ENCODE measurements at places on chromosomes 2 and 18.

GRCh38 chr2:237691908-237692600, 64.7 kb downstream of the LRRFIP1 start:
- H3K4me1 ChIP-seq = peaks cover 64% of the 10 kb centered on the region
- H3K27me3 ChIP-seq = no peaks in the 10 kb centered on the region
- peak overlapping the region; percentile 92 for H3K27ac ChIP-seq
- no peaks in the 10 kb centered on the region for H3K36me3 ChIP-seq
- peak; percentile 96 for DNase-seq

DNA sequence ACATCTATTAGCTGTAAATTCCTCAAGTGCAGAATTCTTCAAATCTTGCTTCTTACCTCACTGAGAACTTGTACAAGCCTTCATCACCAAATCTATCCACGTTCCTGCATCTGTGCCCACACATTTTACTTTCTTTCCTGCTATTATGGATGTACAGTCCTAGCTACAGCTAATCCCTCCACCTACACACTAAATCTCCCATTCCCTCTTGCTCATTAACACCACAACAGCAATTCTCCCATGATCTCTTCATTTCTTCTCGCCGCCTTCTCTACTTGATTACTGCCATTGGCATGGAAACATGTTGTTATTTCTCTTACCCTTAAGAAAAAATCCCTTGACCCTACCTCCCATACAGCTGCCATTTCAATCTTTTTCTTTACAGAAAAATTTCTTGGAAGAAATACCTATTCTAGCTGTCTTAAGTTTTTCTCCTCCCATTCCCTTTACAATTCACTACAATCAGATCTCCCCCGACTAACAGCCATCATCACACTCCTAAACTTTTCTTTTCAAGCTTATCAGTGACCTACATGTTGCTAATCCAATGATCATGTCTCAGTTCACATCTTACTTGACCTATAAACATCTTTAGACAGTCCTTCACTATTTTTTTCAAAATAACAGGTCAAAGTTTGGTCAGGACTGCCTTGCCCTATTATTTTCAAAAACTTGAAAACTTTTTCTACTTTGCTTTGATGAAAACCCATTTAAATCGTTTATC, 41.0 kb downstream of the ROCK2 start:
- no peaks in the 10 kb centered on the region for H3K36me3 ChIP-seq
- peaks cover 21% of the 10 kb centered on the region for H3K4me1 ChIP-seq
- H3K27me3 ChIP-seq = no peaks in the 10 kb centered on the region
- no peak overlapping the region for H3K27ac ChIP-seq
- DNase-seq = no peak

GRCh38 chr2:45899926-45900325, 248.5 kb downstream of the PRKCE start:
- H3K4me1 ChIP-seq = peaks cover 32% of the 10 kb centered on the region
- H3K36me3 ChIP-seq = no peaks in the 10 kb centered on the region
- no peaks in the 10 kb centered on the region for H3K27me3 ChIP-seq
- DNase-seq = no peak

- no peak overlapping the region for H3K4me3 ChIP-seq
- no peaks in the 10 kb centered on the region for H3K4me1 ChIP-seq
- no peaks in the 10 kb centered on the region for H3K36me3 ChIP-seq
- H3K27ac ChIP-seq = no peak overlapping the region
Measured at GRCh38 chr2:49367003-49367402, 212.7 kb upstream of the FSHR start.

GRCh38 chr2:161418715-161419637, 2.9 kb downstream of the TBR1 start:
- no peaks in the 10 kb centered on the region for H3K4me1 ChIP-seq
- peak overlapping the region; percentile 16 for H3K4me3 ChIP-seq
- H3K27ac ChIP-seq = no peak overlapping the region
- DNase-seq = peak; percentile 45
- H3K36me3 ChIP-seq = no peaks in the 10 kb centered on the region

- no peak for DNase-seq
- no peaks in the 10 kb centered on the region for H3K36me3 ChIP-seq
- H3K27ac ChIP-seq = no peak overlapping the region
- H3K4me3 ChIP-seq = no peak overlapping the region
Measured at GRCh38 chr2:174338147-174338605, 3.4 kb downstream of the SP9 start.

- DNase-seq = no peak
- H3K27ac ChIP-seq = no peak overlapping the region
- no peaks in the 10 kb centered on the region for H3K36me3 ChIP-seq
- H3K27me3 ChIP-seq = no peaks in the 10 kb centered on the region
Measured at GRCh38 chr2:62404913-62405312, 101.1 kb downstream of the TMEM17 start.

GRCh38 chr2:113776949-113777348, 20.5 kb upstream of the SLC35F5 start:
- H3K27me3 ChIP-seq = no peaks in the 10 kb centered on the region
- H3K36me3 ChIP-seq = no peaks in the 10 kb centered on the region

- H3K36me3 ChIP-seq = no peaks in the 10 kb centered on the region
- DNase-seq = peak; percentile 36
- H3K4me3 ChIP-seq = no peak overlapping the region
- H3K4me1 ChIP-seq = no peaks in the 10 kb centered on the region
Measured at GRCh38 chr2:67036444-67036843, 360.7 kb upstream of the ETAA1 start.

GRCh38 chr2:25076749-25077148, 34.9 kb downstream of the EFR3B start:
- no peak overlapping the region for H3K4me3 ChIP-seq
- peaks cover 13% of the 10 kb centered on the region for H3K27me3 ChIP-seq
- no peaks in the 10 kb centered on the region for H3K36me3 ChIP-seq
- peak; percentile 11 for DNase-seq
- peaks cover 10% of the 10 kb centered on the region for H3K4me1 ChIP-seq

- no peak overlapping the region for H3K27ac ChIP-seq
- DNase-seq = no peak
- H3K27me3 ChIP-seq = no peaks in the 10 kb centered on the region
- H3K36me3 ChIP-seq = no peaks in the 10 kb centered on the region
- no peak overlapping the region for H3K4me3 ChIP-seq
Measured at GRCh38 chr2:172416447-172417058, 10.8 kb upstream of the ITGA6 start.

- H3K4me3 ChIP-seq = no peak overlapping the region
- H3K4me1 ChIP-seq = no peaks in the 10 kb centered on the region
- H3K36me3 ChIP-seq = no peaks in the 10 kb centered on the region
- H3K27me3 ChIP-seq = peaks cover 16% of the 10 kb centered on the region
- DNase-seq = peak; percentile 64
Measured at GRCh38 chr2:53202063-53202462, 565.5 kb upstream of the CHAC2 start.

- no peaks in the 10 kb centered on the region for H3K27me3 ChIP-seq
- H3K4me3 ChIP-seq = no peak overlapping the region
- peaks cover 13% of the 10 kb centered on the region for H3K4me1 ChIP-seq
Measured at GRCh38 chr2:239394346-239394945, 6.4 kb downstream of the HDAC4 start.

- no peaks in the 10 kb centered on the region for H3K27me3 ChIP-seq
- peaks cover 10% of the 10 kb centered on the region for H3K4me1 ChIP-seq
- no peaks in the 10 kb centered on the region for H3K36me3 ChIP-seq
- no peak overlapping the region for H3K4me3 ChIP-seq
- no peak overlapping the region for H3K27ac ChIP-seq
- no peak for DNase-seq
Measured at GRCh38 chr2:23376972-23377371, 8.0 kb upstream of the KLHL29 start.

DNA sequence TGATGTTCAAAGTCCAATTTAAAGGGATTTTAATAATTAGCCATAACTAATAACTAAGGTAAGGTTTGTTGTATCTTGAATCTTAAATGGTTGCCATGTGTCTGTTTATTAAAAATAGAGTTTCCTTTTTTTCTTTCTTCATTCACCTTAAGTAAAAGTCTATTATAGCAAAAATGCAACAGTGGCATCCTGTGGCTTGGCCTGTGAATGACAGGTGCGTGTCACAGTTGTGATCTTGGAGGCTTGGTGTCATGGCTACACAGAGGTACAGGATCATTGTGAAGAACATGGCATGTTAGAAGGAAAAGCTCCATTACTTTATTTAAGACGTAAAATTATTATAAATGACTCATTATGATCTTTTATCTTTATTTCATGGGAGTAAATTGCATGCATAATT, 246.1 kb downstream of the BCL2 start:
- H3K36me3 ChIP-seq = no peaks in the 10 kb centered on the region
- H3K27ac ChIP-seq = no peak overlapping the region
- no peak for DNase-seq
- peaks cover 3% of the 10 kb centered on the region for H3K27me3 ChIP-seq

DNA sequence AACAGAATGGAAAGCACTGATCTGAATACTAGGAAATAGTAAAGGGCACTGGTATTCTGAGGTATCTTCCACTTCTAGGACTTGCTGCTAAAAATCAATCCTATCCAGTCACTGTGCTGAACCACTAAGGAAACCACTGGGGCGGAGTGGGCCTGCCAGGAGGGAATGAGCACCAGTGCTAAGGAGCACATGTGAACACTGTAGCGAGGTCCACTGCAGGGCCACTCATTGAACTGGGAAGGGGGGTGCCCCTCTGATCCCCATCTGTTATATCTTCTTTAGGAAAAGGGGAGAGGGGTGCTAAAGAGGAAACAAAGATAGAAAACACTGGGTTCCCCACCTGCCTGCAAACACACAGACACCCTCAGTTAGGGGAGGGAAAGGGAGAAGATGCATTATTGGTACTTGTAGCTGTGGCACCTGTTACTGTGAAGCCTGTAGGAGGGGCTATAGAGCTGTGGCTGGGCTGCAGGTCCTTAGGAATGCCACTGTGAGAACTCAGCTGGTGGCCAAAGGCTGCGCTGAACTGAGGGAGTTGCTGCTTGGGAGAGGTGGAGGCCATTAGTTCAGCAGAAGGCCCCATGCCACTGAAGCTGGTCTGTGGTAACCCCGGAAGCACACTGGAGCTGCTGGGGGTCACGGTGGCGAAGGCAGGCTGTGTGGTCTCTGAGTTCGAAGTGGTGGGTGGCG, 81.8 kb downstream of the INO80D start:
- no peak for DNase-seq
- H3K36me3 ChIP-seq = peaks cover 21% of the 10 kb centered on the region
- no peak overlapping the region for H3K4me3 ChIP-seq
- H3K27ac ChIP-seq = no peak overlapping the region

DNA sequence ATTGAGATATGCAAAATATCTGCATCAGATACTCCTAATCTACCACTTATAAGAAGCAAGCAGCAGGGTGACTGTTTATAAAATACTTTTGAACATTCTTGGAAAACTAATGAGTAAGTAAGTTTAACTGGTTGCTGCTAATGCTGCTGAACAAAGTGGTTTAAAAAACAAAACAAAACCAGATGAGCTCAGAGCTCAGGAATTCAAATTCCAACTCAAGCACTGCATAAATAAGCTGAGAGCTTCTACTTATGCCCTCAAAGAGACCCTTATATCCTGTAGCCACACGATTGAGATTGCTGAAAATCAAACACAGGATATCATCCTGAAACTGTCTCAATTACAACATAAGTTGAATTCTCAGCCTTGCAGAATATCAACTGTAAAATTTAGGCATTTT, 62.3 kb upstream of the NYAP2 start:
- no peaks in the 10 kb centered on the region for H3K4me1 ChIP-seq
- peak; percentile 4 for DNase-seq
- H3K27me3 ChIP-seq = 0 out of 2 replicates have a peak, but pooled peaks cover 11% of the 10 kb centered on the region

DNA sequence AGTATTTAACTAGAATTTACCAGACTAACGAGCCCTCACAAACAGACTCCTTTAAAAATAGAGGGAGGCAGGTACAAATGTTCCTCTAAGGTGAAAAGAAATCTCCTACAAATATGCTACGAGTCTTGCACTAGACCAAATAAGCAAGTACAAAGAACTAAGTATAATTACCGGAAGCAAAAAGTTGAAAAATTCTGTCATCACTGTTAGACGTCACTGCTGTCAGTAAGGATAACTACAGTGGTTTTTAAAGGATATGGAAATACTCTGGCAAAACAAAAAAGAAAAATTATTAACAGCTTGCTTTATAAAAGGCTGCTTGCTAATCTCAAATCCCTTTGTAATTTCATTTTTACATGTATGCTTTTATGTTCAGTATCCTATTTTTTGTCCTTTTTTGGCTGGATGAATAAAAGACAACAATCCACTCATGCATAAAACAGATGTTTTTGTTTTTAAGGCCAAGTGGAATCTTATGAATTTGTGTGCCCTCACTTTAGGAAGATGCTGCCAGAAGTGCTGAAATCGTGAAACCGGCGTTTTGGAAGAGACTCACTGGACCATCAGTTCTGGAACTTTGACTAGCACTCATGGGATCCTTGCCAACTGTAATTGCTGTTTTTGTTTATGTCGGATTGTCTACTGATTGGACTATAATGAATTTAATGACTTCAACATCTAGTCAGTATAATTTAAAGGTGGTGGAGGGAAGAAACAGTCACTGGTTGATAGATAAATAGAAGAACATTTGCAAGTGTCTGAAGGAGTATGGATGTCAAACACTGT, 6.7 kb downstream of the ZNF521 start:
- peaks cover 12% of the 10 kb centered on the region for H3K4me1 ChIP-seq
- H3K27me3 ChIP-seq = no peaks in the 10 kb centered on the region
- H3K27ac ChIP-seq = no peak overlapping the region
- no peak overlapping the region for H3K4me3 ChIP-seq

- no peak overlapping the region for H3K27ac ChIP-seq
- H3K4me3 ChIP-seq = no peak overlapping the region
- no peaks in the 10 kb centered on the region for H3K36me3 ChIP-seq
- no peaks in the 10 kb centered on the region for H3K4me1 ChIP-seq
- DNase-seq = no peak
- 0 out of 2 replicates have a peak, but pooled peaks cover 12% of the 10 kb centered on the region for H3K27me3 ChIP-seq
Measured at GRCh38 chr18:10872304-10872703, 277.1 kb downstream of the PIEZO2 start.

- no peak overlapping the region for H3K27ac ChIP-seq
- H3K4me3 ChIP-seq = no peak overlapping the region
- no peaks in the 10 kb centered on the region for H3K4me1 ChIP-seq
- no peak for DNase-seq
Measured at GRCh38 chr2:70807828-70808118, 12.6 kb downstream of the CLEC4F start.

DNA sequence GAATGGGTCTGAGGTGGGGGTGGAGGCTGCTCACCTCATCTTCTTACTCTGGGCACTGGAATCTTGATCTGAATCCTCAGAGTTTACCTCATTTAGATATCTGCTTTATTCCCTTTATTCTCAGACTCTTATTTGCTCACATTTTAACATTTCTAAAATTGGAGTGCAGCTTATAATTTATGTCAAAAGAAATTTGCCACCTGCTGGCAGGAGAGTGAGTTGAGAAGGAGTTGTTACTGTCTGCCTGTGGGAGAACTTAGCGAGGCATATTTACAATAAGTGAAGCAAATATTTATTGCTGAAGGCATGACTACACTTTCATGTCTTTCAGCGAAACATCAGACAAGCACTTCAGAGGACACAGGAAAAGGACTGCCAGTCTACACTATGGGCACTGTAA, 16.4 kb upstream of the KIAA2012 start:
- H3K4me3 ChIP-seq = no peak overlapping the region
- H3K4me1 ChIP-seq = peaks cover 8% of the 10 kb centered on the region
- no peaks in the 10 kb centered on the region for H3K27me3 ChIP-seq
- H3K27ac ChIP-seq = no peak overlapping the region
- H3K36me3 ChIP-seq = no peaks in the 10 kb centered on the region
